ENCODE measurements at places on chromosomes 1 and 21.
A peak's percentile ranks its signal among the peaks of the same experiment; 100 is the strongest.

- DNase-seq = no peak
Observed at GRCh38 chr1:193335806-193336428, 149.5 kb upstream of the B3GALT2 start.

- DNase-seq = peak; percentile 7
Observed at GRCh38 chr1:173914366-173914871, 2.7 kb downstream of the SERPINC1 start.

DNA sequence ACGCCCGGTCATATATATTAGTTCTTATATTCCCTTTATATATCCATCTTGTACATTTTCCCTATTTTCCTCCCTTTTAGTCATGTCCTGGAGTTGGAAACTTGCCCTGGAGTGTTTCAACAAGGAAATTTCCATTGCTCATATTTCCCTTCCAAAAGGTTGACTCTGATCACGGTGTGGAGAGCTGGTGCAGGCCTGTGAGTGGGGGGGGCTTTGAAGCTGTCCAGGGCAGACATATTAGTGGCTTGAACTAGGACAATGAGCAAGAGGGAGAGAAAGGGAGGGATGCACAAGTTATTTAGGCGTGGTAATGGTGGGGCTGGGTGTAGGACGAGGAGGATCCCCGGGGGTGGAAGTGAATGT, 30.4 kb upstream of the TMEM61 start:
- DNase-seq = no peak

GRCh38 chr1:93976711-93977597, 67.7 kb upstream of the GCLM start:
- no peak for DNase-seq

- no peak for DNase-seq
Observed at GRCh38 chr21:46128933-46129571, 26.3 kb downstream of the FTCD start.

DNA sequence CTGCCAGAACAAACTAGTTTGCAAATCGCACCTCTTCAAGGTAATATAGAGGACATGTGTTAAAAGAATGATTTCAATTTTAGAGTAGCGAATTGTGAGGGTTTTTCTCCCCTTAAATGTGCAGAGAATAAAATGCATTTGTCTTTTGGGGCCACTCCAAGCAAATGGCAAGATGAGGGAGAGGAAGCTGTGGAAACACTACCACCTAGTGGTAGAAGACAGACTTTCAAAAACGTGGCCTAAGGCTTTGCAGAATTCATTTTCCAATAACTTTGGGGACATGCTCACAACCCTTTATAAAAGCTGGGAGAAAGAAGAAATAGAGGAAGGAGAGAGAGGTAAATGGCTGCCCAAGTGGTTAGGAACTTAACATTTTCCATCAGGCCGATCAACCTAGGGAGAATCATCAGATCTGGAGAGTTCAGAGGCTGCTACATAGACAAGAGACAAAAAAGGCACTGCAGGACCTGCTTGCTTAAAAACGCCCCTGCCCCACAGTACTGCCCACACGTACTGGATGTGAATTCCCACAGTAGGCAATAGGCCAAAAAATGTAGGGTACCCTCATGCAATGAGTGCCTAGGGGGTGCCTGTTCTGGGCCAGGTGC, 15.7 kb upstream of the RCAN1 start:
- DNase-seq = peak; percentile 50

- DNase-seq = no peak
Observed at GRCh38 chr21:27429710-27430341, 462.9 kb upstream of the ADAMTS5 start.

GRCh38 chr1:23567996-23568607, 8.8 kb upstream of the ID3 start:
- no peak for DNase-seq

DNA sequence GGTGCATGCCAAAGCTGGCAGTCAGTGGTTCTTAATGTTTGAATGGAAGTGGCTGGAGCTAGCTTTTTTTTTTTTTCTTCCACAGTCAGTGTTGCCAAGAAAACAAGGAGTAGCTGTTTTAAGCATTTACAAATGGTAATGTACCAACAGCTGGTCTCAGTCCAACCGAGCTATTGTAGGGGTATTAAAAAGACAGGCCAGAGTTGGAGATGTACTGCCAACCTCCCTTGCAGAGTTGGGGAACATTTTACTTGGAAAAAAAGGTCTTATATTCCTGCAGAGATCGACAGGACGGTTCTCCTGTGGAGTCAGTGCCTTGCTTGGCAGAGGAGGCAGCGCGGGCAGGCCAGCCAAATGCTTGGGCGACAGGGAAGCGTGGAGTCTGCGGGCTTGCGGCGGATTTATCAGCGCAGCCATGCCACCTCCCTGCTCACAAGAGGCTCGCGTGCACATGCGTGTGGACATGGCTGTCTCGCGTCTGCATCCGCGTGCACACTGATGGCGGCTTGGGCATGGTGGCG, 338.1 kb downstream of the RPS6KC1 start:
- DNase-seq = no peak

DNA sequence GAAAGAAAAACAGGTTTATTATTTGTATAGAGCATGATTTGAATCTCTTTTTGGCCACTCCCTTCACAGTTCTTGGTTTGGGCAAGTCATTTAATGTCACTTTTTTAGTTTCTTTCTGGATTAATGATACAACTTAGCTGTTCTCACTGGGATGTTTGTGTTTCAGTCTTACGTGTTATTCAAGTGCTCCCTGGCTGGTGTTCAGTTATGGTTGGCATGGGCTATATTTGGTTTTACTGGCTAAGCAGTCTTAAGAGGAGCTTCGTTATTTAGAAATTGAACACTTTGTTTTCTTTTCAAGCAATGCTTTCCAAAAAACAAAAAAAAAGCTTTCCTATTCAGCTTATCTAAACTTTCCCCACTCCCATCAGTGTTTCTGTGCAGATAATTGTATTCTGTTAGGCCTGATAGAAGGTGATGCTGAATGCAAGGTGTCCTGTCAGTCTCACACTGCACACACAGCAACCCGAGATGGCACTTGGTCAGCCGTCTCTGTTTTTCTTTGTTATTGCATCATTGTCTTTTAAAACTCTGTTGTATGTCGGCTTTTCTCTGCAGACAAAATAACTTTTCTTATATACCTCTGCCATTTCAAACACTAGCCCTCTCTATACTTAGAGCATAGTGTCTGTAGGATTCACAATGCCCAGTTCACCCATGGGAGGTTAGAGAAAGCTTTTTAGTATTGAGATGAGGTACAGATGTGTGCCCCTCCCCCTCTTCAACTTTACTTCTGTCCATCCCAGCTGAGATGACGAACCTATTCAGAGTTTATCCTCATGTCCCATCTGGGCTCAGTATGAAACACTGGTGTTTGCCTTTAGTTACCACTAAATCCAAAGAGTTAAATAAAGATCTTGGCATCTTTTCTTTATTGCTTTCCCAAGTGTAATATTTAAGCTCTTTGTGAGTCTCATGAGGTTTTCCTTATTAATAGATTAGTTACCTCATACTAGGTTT, 80.2 kb downstream of the VPS13D start:
- no peak for DNase-seq

- DNase-seq = no peak
Observed at GRCh38 chr21:42627527-42628289, 25.7 kb upstream of the PDE9A start.

GRCh38 chr21:31092832-31093625, 54.8 kb upstream of the KRTAP19-8 start:
- no peak for DNase-seq

GRCh38 chr1:240387051-240387450, 224.9 kb downstream of the GREM2 start:
- no peak for DNase-seq

DNA sequence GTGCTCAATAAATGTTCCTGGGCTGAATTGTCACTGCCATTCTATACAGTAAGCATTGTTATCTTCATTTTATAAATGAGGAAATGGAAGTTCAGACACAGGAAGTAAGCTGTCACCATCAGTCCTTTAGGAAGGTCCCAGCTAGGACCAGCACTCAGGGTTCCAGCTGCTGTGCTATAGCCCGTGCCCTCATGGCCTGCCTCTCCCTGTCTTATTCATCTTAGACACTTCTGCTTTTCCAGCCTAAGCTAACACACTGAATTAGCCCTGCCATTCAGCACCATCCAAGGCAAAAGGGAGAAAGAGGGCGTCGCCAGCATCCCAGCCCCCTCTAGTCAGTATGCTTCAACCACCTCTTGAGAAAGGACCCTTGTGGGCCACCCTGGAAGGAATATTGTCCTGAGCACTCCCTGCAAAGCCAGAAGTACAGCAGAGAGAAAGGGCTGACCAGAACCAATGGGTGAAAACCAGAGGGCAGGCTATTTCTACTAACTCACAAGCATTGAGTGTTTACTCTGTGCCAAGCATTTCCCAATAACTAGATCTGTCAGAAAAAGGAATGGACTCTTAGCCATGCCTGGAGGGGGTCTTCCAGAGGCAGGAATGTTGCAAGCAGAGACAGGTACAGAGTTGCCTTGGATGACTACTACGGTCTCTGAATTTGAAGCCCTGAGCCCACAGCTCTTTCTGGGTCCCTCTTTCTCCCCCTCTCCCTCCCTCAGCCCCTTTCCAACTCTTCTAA, 77.9 kb upstream of the NFIA start:
- DNase-seq = no peak

- DNase-seq = peak; percentile 60
Observed at GRCh38 chr21:44949779-44950198, 10.0 kb downstream of the SLX9 start.

- no peak for DNase-seq
Observed at GRCh38 chr1:2030076-2030871, 11.1 kb downstream of the GABRD start.

DNA sequence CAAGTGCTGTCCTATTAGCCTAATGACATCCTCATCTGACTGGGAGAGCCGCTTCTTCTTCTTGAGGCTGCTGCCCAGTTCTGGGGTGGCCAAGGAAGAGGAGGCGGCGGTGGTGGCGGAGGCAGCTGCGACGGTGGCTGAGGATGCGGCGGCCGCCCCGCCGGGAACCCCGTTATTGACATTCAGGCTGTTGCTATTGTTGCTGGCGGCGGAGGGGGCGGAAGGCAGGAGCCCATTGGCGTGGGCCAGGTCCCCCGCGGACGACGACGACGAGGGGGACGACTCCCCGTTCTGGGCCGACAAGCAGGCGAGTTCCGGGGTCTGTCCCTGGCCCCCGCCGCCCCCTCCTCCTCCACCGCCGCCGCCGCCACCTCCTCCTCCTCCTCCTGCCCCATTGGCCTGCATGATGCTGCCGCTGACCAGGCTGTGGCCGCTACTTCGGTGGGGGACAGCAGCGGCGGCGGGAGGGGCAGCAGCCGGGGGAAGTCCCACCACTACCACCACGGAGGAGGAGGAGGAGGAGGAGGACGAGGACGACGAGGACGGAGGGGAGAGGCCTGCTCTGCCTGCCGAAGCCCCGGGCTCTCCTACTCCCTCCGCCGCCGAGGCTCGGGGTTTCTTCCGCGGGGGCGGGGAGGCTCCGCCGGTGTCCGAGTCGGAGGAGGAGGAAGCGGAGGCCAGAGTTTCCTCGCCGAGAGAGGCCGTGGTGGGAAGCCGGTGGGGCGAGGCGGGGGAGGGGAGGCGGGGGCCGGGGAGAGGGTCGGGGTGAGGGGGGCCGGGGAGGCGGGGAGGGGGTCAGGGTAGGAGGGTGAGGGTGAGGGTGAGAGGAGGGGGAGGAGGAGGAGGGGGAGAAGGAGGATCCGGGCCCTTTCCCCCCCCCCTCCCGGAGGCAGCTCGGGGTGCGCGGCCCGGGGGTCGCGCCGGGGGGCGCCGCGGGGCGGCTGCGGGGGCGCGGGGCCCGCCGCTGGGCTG, 610 bp downstream of the WDR26 start:
- DNase-seq = no peak

DNA sequence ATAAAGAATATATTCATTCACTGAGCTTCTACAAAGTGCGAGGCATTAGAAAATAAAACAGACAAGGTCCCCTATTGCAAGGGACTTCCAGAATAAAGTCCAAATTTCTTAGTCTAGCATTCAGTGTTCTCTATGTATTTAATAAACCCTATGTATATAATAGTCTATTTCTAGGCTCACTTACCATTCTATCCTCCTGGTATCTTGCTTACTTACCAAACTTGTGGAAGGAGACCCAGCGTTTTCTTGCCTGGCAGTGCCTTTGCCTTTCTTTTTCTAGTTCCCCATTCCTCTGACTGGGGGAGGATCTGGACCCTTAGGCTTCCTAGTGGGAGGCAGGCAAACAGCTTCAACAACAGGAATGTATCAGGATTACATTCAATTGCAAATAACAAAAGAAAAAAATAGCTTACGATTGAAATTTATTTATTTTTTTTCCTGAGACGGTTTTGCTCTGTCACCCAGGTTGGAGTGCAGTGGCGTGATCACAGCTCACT, 690 bp upstream of the RNF19B start:
- DNase-seq = no peak

DNA sequence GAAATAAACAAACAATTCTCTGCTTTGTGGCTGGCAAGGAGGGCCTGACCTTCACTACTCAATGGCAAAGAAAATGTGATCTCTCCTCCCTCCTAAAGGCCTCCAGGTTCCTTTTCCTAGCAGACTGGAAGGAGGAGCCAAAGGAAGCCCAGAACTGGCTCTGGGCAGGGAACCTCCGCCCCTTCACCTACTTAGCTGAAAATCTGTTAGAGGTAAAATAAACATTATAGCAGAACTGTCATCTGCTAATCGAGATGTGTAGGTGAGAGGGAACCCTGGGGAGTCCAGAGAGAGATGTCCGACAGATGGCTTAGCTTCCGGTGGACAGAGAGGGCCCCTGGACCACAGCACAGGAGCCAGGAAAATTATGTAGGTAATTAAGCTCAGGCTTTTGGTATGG, 75.2 kb upstream of the KCNA3 start:
- no peak for DNase-seq

DNA sequence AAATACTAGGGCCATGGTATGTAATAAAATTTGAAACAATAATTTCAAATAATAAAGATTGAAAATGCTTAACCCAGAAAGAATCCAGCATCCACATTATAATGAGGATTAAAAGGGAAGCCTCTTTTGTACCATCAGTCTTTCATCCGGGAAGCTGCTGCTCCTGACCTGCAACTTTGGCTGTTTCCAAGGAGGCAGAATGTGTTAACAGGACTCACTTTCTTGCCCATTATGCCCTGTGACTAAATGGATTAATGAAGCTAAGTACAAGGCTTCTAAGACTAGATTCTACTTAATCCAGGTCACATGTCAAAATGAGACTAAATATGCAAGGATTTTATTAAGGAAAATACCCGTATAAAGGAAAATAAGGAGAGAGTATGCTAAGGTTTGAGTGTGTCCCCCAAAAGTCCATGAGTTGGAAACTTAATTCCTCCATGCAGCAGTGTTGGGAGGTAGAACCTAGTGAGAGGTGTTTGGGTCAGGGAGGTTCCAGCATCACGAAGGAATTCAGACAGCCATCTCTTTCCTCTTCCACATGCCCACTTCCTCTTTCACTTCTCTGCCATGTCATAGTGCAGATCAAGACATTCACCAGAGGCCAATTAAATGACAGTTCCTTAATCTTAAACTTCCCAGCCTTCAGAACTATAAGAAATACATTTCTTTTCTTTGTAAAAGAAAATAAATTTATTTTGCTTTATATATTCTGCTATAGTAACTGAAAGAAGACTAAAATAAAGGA, 27.7 kb downstream of the FMO2 start:
- no peak for DNase-seq

DNA sequence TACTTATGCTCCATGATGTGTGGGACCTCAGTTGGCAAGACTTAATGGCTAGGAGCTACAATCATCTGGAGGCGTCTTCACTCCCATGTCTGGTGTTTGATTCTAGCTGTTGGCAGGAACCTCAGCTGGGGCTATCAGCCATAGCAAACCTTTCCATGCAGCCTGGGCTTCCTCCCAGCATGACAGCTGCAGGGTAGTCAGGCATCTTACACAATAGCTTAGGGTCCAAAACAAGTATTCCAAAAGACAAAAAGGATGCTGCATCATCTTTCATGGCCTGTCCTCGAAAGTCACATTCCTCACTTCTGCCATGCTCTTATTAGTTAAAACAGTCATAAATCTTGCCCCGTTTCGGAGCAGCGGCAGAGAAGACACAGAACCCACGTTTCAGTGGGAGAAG, 90.9 kb downstream of the LRRC8C start:
- peak; percentile 48 for DNase-seq

Data from kidney capillary endothelial cell (primary cell).